ENCODE measurements at places on chromosomes 3 and 15.

- DNase-seq, result no peak
Measured at GRCh38 chr3:67515778-67516177, 138.6 kb downstream of the SUCLG2 start.

GRCh38 chr3:7306901-7307300 lies 446.0 kb downstream of the GRM7 start:
- no peak for DNase-seq

DNA sequence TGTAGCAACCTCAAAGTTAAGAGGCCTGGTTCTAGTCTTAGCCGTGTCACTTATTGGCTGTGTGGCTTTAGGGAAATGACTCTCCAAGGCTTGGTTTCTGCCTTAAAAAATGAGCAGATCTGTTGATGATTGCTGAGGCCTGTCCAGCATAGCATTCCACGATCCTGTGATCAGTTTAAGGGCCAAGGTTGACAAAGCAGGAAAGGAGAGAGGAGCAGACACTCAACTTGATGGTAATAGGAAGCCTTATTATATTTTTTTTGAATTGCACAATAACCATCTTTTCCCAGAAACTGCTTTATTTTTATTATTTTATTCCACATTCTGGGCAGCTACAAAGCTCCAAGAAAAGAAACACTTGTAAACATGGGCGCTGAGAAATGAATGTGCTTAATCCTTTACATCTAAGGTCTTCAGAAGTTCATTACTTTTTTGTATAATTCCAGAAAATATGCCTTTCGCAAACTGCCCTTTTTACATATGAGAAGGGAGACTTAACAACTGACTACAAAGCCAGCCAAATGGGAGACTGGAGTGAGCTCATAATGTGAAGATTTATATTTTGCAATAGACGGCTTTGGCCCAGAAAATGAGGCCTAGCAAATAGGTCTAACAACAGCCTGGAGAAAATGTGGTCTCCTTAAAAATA lies 241.0 kb downstream of the ATP8B4 start:
- DNase-seq, result no peak

GRCh38 chr15:62323353-62323890 lies 158.3 kb upstream of the C2CD4B start:
- DNase-seq, result no peak
